Fibroblast of lung (primary cell): ENCODE measurements at places on chromosomes 6 and 20. TPM values are rescaled to one million over a fixed set of nuclear protein-coding genes. Genes with fewer than 3 reads are reported as not detected.

- peak; percentile 90 for DNase-seq
- no peaks in the 10 kb centered on the region for H3K36me3 ChIP-seq
- peak overlapping the region; percentile 16 for H3K27ac ChIP-seq
- H3K4me3 ChIP-seq = no peak overlapping the region
- no peaks in the 10 kb centered on the region for H3K27me3 ChIP-seq
- no peaks in the 10 kb centered on the region for H3K4me1 ChIP-seq
Observed at GRCh38 chr6:74289884-74290283, 593.9 kb downstream of the CD109 start.

DNA sequence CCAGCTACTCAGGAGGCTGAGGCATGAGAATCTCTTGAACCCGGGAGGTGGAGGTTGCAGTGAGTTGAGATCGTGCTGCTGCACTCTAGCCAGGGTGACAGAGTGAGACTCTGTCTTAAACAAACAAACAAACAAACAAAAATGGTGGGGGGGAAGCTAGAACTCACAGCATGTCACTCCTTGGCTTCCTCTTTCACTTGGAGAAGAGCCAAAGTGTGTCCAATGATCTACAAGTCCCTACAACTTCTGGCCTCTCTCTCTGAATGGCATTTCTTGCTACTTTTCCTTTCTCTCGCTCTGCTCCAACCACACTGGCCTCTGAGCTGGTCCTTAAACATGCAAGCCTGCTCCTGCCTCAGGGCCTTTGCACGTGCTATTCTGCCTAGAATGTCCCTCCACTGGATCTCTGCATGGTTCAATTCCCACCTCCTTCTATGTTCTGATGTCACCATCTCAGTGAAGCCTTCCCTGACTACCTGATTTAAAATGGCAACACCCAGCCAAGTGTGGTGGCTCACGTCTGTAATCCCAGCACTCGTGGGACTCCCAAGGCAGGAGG is 8.1 kb downstream of the TLDC2 start:
- H3K4me3 ChIP-seq = no peak overlapping the region
- H3K27ac ChIP-seq = no peak overlapping the region
- no peaks in the 10 kb centered on the region for H3K36me3 ChIP-seq
- no peak for DNase-seq
- H3K27me3 ChIP-seq = no peaks in the 10 kb centered on the region

DNA sequence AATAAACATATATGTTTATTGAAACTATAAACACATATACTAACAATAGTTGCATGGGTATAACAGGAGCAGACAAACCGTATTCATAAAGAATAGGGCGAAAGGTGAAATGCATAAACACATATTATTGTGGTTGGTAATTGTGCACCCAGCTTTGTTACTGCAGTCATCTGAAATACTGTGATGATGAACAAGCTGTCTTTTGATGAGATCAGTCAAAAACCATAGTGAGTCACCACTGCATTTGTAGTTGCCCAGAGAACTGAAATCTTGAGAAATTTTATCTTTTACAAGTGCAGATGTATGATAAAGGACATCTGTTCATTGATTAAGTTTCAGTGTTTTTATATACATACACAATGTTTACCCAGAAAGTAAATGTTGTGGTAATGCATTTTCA is 133.7 kb downstream of the MYO6 start:
- no peak overlapping the region for H3K27ac ChIP-seq
- no peaks in the 10 kb centered on the region for H3K36me3 ChIP-seq
- peaks cover 3% of the 10 kb centered on the region for H3K4me1 ChIP-seq
- no peak overlapping the region for H3K4me3 ChIP-seq
- peak; percentile 59 for DNase-seq

DNA sequence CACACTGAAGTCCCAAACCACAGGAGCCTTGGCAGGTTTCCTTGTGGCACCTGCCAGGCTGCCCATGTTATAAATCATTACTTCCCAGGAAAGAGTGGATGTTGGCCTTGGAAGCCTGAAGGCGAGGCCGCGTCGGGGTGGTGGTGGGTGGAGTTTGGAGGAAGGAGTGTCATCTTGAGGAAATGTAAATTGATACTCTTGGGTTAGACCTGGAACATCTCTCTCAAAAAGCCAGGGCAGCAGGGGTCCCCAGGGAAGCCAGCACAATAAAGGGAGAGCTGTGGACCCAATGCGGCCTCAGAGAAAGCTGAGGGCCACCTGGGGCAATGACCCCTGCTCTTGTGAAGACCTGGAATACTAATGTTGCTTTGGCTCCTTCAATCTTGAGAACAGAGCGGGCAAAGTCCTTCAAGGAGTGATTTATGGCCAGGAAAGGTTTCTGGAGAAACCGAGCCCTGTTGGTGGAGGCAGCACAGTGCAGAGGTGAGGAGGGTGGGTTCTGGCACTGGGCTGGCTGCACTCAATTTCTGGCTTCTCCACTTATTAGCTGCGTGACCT is 26.3 kb upstream of the TRAF3IP2 start:
- no peaks in the 10 kb centered on the region for H3K4me1 ChIP-seq
- no peaks in the 10 kb centered on the region for H3K27me3 ChIP-seq
- H3K4me3 ChIP-seq = no peak overlapping the region
- H3K27ac ChIP-seq = no peak overlapping the region
- H3K36me3 ChIP-seq = no peaks in the 10 kb centered on the region

DNA sequence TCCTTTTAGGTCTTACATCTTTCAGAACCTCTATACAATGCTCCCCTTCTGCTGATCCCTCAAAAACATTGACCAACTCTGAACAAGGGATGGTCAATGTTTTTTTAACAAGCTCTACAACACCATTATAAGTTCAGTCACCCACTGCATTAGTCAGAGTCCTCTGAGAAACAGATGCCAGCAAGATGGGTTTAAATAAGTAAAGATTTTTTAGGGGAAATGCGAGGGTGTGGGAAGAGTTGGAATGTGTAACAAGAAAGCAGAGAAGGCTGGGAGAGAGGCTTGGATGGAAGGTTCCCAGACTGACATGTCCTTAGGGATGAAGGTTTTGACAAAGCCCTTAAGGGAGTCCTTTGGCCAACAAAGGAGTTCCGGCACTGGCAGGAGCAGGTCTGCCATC is 478.3 kb downstream of the FRK start:
- no peak overlapping the region for H3K27ac ChIP-seq
- H3K27me3 ChIP-seq = no peaks in the 10 kb centered on the region
- DNase-seq = no peak
- H3K4me1 ChIP-seq = no peaks in the 10 kb centered on the region

DNA sequence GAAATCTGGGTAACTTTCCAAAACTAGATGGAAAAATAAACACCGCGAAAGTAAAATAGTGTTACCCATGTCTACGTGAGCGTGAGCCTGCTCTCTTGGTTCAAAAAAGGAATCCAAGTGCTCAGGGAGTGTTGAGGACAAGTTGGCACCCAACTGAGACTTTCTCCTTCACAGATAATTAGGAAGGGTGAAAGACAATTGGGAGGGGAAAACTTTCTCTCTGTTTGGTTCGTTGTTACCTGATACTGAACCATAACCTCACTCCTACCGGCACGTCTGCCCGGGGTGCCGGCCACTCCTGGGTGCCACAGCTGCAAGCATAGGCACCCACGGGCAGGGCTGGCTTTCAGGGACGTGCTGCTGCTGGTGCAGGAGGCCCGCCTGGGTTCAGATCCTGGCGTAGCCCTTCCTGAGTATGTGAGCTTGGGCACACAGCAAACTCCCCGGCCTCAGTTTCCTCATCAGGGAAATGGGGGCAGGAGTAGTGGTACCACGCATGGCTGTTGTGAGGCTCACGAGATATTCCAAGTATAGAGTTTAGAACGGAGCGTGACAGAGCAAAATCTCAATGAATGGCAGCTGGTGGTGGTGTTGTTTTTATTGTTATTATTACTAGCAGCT is 38.2 kb upstream of the PMEPA1 start:
- H3K4me1 ChIP-seq = no peaks in the 10 kb centered on the region
- DNase-seq = no peak
- H3K27ac ChIP-seq = no peak overlapping the region
- peaks cover 3% of the 10 kb centered on the region for H3K27me3 ChIP-seq

POPDC3 gene
- total RNA-seq = 6.7 and 14.2 TPM in 2 replicates

HAO1 gene
- total RNA-seq = not detected in 2 replicates

BPIFA3 gene
- total RNA-seq = not detected in 2 replicates

CDKN1A gene
- 470 and 900 TPM in 2 replicates for total RNA-seq

DNA sequence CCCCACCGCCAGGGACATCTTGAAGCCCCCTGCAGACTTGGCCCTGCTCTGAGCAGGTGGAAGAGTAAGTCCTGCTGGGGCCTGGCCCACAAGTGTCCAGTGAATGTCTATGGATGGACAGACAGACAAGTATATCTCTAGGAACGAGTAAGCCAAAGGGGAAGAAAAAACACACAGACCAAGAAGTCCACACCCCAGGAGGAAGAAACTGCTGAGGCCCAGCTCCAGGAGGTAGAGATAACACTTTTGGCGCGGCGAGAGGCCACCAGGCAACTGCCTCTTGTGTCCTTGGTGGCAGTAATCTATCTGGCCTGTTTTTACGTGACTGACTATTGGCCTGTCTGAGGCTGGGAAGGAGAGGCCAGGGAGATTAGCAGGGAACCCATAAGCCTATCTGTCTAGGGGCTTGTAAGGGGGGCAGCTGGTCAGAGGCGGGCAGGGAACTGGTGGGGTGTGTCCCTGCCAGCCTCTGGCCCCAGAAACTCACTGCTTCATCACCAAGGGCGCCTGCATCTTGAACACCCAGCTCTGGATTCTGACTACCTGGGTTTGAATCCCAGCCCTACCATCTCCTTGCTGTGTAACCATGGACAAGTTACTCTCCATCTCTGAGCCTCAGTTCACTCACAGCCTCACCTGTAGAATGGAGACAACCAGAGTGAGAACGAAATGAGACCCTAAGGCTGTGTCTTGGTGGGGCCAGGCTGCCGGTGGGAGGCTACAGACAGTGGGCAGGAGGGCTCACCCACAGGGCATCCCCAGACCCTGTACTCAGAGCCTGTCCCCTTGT is 31.3 kb downstream of the C20orf203 start:
- no peak for DNase-seq
- H3K36me3 ChIP-seq = no peaks in the 10 kb centered on the region
- peaks cover 4% of the 10 kb centered on the region for H3K27me3 ChIP-seq
- no peak overlapping the region for H3K4me3 ChIP-seq
- H3K27ac ChIP-seq = no peak overlapping the region

- H3K36me3 ChIP-seq = no peaks in the 10 kb centered on the region
- H3K27me3 ChIP-seq = no peaks in the 10 kb centered on the region
- H3K4me1 ChIP-seq = no peaks in the 10 kb centered on the region
- DNase-seq = no peak
- H3K4me3 ChIP-seq = no peak overlapping the region
Observed at GRCh38 chr6:120875900-120876299, 458.4 kb downstream of the TBC1D32 start.

- no peak overlapping the region for H3K4me3 ChIP-seq
- H3K4me1 ChIP-seq = no peaks in the 10 kb centered on the region
- H3K36me3 ChIP-seq = no peaks in the 10 kb centered on the region
- H3K27me3 ChIP-seq = no peaks in the 10 kb centered on the region
- DNase-seq = peak; percentile 36
Observed at GRCh38 chr6:118350881-118351430, 197.1 kb upstream of the PLN start.

DNA sequence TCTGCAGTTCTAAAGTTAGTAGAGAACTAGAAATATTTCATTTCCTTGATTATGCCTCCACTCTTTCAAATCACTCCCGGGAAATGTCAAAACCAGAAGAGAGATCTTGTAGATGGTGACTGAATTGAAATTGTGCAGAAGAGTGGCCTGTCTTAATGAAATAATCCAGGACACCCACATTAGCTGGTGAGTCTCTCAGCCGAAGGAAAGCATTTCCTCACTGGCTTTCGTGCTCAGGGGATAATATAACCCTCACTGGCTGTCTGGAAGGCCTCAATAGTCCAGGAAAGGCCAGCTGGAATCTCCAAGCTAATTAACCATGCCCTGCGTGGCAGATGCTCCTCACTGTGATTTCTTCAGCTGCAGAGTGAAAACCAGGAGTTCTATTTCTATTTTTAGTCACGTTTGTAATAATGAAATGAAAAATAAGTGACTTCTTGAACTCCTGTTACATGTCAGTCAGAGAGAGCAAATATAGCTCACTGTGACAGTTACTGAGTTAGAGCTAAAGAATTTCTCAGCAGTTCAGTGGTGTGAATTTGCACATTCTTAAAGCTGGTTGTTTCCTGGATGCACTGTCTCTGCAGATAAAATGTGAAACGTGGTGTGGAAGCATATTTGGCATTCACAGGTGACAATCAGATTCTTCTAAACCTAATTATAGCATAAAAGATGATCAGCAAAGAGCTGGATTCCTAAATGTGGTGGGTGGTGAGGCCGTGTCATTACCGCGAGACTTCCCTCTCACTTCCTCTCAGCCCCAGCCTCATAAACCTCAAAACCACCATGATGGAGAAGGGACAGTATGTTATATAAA is 211.7 kb downstream of the LMBRD1 start:
- H3K4me3 ChIP-seq = no peak overlapping the region
- no peak overlapping the region for H3K27ac ChIP-seq
- H3K36me3 ChIP-seq = no peaks in the 10 kb centered on the region
- no peaks in the 10 kb centered on the region for H3K27me3 ChIP-seq
- DNase-seq = peak; percentile 23

DNA sequence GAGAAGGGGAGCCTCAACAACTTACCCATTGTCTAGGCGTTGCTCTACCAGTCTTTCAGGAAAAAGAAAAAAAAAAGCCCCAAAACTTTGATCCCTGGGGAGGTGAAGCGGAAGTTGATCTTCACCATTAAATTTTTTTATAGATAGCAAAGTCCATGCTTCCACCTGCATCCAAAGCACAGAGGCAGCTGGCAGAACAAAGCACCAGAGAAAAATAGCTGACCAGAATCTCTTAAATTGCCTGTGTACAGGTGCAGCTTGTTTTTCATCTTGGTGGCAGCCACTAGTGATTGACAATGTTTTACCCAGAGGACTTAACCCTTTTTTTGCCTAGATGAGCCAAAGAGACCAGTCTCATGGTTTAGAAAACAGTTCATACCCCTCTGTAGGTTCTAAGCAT is 86.0 kb downstream of the MYB start:
- H3K27ac ChIP-seq = no peak overlapping the region
- no peaks in the 10 kb centered on the region for H3K36me3 ChIP-seq
- H3K4me3 ChIP-seq = no peak overlapping the region
- no peaks in the 10 kb centered on the region for H3K4me1 ChIP-seq
- no peaks in the 10 kb centered on the region for H3K27me3 ChIP-seq
- DNase-seq = no peak

DNAH8 gene
- under 0.01 TPM in 2 replicates for total RNA-seq

CAGE1 gene
- under 0.01 and 0.17 TPM in 2 replicates for total RNA-seq

DNA sequence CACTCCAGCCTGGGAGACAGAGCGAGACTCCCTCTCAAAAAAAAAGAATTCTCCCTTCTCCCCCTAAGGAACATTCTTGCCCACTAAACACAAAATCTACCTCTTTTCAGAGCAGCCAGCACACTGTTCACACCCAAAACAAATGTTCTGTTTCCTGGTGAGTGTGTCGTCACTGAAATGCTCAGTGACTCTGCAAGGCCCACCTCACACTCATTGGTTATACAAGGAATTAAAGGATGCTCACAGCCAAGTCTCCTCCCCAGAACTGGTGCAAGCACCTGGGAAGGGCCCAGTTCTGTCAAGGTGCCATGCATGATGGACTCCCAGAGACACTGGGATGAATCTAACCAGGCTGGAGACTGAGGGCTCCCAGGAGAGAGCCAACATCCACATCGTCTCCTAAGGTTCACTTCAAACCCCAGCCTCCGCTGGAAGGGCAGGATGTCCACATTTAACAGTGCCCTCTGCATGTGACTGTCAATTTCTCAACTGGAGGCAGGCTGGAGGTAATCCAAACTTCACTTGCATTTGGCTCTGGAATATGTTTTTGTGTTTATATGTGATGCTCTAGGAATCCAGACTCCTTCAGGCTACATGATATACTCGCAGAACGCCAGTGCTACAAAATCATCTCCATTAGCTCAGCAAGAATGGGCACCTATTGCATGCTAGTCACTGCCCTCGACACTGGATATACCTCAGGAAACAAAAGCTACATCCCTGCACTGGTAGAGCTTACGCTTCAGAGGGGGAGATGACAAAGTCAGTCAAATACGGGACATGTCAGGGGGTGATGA is 7.1 kb downstream of the RRBP1 start:
- no peak overlapping the region for H3K27ac ChIP-seq
- H3K4me1 ChIP-seq = peaks cover 16% of the 10 kb centered on the region
- no peak for DNase-seq
- no peaks in the 10 kb centered on the region for H3K27me3 ChIP-seq
